ENCODE measurements at places on chromosomes 7 and 10. TPM values are rescaled to one million over a fixed set of nuclear protein-coding genes. Genes with fewer than 3 reads are reported as not detected.

- no peak for DNase-seq
Measured at GRCh38 chr10:97445357-97445721, 467 bp downstream of the EXOSC1 start.

- no peak for DNase-seq
Measured at GRCh38 chr10:97903128-97904017, 53.7 kb downstream of the GOLGA7B start.

DNA sequence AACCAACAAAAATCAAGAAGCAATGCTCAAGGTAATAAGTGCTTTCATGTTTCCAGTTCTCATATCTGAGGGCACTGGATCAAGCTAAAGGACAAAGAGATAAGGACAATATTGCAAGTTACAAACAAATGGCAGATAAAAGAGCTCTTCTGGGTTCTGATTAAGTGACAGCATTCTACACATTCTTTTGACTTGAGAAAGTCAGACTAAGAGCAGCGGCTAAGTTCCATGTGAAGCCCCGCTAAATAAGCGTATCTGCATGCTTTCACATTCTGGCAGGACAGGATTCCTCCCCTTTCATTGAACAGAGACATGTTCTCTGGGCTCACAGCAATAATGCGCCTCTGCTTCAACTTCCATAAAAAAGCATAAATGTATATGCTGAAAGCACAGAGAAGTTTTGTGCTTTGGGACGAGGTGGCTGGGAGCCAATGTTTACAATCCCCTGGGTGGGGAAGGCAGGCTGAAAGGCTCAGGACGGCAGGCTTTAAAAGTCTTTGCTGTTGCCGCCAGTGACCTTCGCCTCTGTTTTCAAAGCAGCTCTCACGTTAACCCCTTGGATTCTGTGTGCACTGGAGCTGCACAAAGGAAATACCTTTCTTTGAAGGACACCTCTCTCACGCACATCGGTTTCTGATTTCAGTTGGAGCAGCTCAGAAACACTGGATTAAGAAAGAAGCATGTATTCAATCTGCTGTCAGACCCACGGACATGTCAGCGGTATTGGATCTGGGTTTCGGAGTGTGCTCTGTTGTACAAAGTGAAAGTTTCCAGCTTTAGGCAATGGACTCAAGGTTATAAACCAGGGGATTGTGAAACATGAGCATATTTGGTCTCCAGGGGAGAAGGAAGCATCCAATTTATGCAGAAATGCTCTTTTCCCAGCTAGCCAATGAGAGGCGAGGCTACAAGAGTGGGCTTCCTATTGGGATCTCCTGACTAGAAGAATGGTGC lies 105.4 kb upstream of the FAM133B start:
- DNase-seq: no peak

DNA sequence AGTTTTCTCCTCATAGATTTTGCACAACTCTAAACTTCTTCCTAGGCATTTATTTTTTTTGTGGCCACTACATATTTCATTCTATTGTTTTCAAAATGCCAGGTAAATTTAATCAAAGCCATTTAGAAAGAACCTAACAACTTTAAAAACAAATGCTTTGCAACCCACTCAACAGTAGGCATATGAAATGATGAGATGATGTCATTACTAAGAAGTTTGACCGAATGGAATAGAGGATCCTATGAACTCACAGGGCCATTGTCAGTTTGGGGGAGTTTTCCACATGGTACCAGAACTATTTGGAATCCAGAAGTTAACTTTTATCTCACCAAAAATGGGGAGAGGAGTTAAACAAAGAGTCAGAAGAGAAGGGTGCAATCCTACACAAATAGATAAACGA lies 100.7 kb upstream of the INHBA start:
- no peak for DNase-seq

GRCh38 chr10:70906031-70906783 lies 17.8 kb upstream of the PCBD1 start:
- DNase-seq: peak; percentile 9

- no peak for DNase-seq
Measured at GRCh38 chr10:636769-637168, 52.7 kb downstream of the DIP2C start.

- no peak for DNase-seq
Measured at GRCh38 chr10:88409236-88409635, 173.9 kb downstream of the RNLS start.

DNA sequence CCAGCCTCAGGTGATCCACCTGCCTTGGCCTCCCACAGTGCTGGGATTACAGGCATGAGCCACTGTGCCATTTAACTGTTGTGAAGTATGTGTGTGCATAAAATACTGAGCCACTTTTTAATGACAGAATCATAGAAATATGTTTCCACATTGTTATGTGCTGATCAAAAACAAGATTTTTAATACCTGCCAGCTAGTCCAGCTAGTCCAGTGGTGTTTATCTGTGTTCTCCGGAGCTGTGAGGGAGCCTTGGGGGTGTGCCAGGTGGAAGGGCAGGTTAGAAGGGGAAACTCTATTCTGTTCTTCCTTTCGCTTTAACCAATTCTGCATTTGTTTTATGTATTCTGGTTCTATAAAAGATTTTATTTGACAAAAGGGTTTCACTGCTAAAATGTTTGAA lies 7.0 kb downstream of the FAM221A start:
- peak; percentile 26 for DNase-seq

DNA sequence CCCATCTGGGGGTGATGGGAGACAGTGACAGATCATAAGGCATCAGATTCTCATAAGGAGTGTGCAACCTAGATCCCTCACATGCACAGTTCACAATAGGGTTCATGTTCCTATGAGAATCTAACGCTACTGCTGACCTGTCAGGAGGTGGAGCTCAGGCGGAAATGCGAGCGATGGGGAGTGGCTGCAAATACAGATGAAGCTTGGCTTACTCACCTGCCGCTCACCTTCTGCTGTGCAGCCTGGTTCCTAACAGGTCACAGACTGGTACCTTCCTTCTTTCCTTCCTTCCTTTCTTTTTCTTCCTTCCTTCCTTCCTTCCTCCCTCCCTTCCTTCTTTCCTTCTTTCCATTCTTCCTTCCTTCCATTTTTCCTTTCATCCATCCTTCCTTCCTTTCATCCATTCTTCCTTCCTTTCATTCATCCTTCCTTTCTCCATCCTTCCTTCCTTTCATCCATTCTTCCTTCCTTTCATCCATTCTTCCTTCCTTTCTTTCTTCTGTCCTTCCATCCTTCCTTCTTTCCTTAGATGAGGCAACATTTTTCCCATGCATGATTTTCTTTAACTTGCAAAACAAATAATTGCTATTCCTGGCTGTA lies 370.0 kb upstream of the AUTS2 start:
- no peak for DNase-seq

DNA sequence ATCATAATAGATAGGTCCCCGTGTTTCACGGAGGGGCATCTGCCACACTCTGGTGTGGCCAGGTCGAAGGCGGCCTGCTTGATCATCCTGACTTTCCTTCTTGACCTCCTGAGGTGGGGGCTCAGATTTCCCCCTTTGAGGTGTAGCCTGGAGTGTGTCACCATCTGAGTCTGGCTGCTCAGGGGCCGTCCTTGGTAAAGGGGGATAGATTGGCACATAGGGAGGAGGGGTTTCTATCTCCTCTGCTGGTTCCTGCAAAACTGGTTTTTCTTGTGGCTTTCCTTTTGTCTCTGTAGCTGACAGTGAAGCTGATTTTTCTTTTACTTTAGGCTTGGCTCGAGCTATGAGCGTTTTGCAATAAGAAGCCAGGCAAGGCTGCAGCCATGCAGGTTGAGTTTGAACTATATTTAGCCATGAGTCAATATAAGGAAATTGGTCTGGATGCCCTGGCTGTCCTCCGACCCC lies 7.1 kb upstream of the ZNF117 start:
- DNase-seq: no peak

DNA sequence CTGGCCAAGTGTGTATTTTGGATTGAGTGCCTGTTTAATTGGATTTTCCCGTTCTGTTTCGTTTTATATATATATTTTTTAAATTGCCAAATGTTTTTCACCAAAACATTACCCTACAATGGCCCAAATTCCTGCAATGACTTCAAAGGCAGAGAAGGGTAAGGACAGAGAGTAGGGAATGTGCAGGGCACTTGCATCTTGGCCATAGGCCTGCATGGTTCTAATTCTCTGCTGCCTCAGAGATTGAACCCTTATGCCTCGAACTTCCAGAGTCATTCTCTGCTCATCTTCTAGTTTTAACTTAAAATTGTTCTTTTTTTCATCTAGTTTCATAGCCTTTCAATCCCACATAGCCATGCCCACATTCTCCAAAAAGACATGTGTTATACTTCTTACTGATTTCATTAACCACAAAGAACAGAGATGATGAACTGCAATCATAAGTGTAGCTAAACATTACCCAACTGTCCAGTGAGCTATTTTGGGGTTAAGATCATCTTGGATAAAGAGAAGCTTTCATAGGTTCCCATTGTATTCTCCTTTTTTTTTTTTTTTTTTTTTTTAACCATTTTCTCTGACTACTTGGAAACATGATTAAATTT lies 177.6 kb downstream of the PLXDC2 start:
- DNase-seq: no peak

DNA sequence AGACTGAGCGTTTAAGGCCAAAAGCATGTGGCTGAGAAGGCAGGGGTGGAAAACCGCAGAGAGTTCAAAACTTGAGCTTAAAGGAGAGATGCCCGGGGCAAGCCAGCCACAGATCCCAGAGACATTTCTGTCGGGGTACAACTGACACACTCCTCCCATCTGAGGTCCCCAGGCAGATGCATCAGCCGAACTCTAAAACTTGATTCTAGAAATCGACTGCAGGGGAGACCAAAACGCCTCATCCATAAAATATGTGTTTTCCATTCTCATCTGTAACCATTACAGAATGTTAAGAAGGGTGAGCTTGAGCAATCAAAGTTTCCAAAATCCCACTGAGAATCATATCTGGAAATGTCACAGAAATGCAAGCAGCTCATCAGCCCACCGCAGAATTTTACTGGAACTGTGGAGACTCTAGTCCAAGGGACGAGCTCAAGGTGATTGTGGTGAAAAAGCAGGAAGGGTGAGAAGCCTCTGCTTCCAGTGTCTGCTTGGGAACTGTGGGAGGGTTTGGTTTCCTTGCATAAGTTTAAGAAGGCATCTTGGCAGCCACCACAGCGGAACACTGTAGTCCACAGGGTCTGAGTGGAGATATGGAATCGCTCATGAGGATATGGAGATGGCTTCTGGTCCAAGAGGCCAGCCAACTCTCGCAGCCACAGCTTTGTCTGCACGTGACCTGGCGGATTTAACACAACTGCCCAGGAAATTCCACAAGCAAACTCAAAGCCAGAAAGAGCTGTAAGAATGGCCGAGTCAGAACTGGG lies 249.2 kb downstream of the SFMBT2 start:
- DNase-seq: peak; percentile 63

- DNase-seq: no peak
Measured at GRCh38 chr7:104538152-104538551, 209.7 kb downstream of the LHFPL3 start.

GRCh38 chr10:14262836-14263425 lies 67.8 kb downstream of the FRMD4A start:
- DNase-seq: no peak

- DNase-seq: no peak
Measured at GRCh38 chr7:82036146-82036886, 266.5 kb upstream of the HGF start.

DNA sequence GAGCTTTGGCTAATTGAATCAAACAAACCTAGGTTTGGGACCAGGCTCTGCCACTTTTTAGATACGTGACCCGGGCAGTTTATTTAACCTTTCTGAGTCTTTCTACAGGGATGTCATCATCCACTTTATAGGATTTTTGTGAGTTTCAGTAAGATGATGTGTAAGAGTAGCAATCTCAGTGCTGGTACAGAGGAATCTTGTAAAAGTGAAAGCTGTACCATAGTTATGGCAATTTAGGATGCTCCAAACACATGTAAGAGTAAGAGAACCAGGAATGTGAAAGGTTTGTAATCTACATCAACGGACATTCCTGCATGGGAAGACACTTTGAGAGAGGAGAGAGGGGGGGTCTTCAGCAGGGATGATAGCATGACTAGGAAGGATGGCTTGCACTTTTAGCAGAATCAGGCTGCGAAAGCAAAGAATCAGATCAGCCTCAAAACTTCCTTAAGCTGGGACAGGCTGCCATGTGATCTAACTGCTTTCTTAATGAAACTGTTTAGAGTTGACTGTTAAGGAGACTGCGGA lies 968 bp downstream of the NOLC1 start:
- no peak for DNase-seq

GRCh38 chr7:125876431-125876830 lies 946.8 kb upstream of the POT1 start:
- no peak for DNase-seq

GRCh38 chr7:86953219-86953618 lies 106.2 kb downstream of the ELAPOR2 start:
- no peak for DNase-seq

PTPN20 gene
- 14.2 TPM for total RNA-seq

HOXA13 gene
- total RNA-seq: not detected

ZNF736 gene
- total RNA-seq: 7.3 TPM

GOLGA7B gene
- total RNA-seq: 2.4 TPM

ZNF853 gene
- 12.8 TPM for total RNA-seq

UNCX gene
- not detected for total RNA-seq

TET1 gene
- 3.4 TPM for total RNA-seq

Data from left cardiac atrium (tissue), 4 donors.